Stimulated activated CD4-positive, alpha-beta T cell treated with anti-CD3 and anti-CD28 coated beads, Interleukin-1b, Interleukin-23, amount 100 ng/mL, for 48 hours (primary cell): ENCODE measurements at places on chromosomes 4 and X.
A peak's percentile ranks its signal among the peaks of the same experiment; 100 is the strongest.

- DNase-seq = no peak
Observed at GRCh38 chr4:3071811-3072210, 2.5 kb downstream of the HTT-AS start.

- no peak for DNase-seq
Observed at GRCh38 chr4:25531272-25531671, 124.4 kb upstream of the SLC34A2 start.

DNA sequence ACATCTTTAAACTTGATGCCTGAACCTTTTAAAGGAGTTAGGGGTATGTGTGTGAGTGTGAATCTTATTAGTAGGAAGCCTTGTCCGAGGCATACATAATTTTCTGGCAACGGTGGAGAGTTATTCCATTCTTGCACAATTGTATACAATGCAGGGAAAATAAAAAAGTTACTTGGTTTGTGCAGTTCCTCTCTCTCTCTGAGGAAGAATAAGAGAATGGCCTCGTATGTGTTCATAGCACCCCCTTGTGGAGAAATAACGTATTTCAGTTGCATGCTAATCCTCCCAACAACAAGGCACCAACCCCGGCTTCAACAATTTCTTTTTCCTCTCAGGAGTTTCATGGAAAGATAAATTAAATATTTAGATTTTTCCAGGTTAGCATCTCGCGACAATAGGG lies 33.7 kb upstream of the FGF13 start:
- peak; percentile 1 for DNase-seq

- no peak for DNase-seq
Observed at GRCh38 chrX:134821370-134821769, 163.1 kb upstream of the PLAC1 start.
